Stimulated activated CD8-positive, alpha-beta memory T cell treated with anti-CD3 and anti-CD28 coated beads, Interleukin-2, amount 100 ng/mL, for 1 hour (primary cell): ENCODE measurements at places on chromosomes 1 and 21.

DNA sequence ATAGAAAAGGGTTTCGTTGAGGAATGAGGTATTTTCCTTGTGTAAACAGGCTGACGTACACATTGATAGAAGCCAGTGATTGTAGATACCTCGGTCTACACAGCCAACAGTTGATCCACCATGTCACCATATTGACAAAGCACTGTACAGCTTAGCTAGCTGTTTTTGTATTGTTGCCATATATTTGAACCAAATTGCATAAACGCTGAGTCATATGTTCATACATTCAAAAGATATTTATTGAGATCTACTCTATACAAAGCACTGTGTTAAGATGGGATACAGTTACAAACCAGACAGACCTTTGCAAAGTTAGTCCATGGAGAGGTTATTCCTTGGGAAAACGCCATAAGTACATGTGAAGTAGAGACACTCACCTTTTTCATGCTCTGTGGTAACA lies 132.4 kb upstream of the ATP1B1 start:
- DNase-seq: no peak

- no peak for DNase-seq
These were observed 25.6 kb upstream of the RGS13 start for GRCh38 chr1:192610112-192610889.

GRCh38 chr21:32004291-32004690 lies 131.5 kb downstream of the HUNK start:
- no peak for DNase-seq

GRCh38 chr1:223084464-223084866 lies 58.6 kb downstream of the TLR5 start:
- no peak for DNase-seq

DNA sequence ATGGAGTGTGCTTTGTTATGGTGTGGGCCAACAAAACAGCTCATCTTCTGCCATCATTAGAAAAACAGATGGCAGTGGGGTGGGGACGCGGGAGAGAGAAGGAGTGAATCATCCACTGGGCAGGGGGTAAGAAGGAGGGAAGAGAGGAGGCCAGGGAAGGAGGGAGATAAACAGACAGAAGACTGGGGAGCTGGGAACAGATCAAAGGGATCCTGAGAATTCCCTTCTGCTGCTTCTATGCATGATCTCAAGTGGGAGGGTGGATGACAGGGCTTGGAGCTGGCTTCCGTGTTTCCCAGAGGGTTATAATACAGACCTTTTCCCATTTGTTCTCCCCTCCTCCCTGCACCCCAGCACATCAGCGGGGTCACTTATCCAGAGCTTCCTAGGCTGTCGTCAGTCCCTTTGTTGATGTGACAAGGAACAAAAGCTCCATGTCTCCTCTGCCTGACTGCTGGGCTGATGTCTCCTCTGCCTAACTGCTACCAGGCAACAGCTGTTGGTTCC lies 338.6 kb downstream of the PAPPA2 start:
- no peak for DNase-seq

DNA sequence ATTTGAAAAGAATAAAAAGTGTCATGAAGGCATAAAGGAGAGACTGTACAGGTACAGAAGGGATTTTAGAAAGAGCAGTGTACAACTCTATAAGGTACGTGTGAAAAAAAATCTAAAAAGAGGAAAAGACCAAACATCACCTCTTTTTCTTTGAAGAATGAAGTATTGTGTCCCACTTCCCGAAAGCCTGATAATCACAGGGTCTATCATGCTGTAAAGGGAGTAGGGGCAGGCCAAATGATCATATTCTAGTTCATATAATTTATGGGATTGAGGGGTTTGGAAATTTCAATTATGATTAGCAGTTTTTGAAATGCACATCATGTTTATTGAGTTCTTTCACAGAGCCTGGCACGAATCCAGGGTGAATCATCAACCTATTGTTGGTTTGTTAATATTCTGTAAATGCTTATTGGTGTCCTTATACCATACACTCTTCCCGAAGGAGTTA lies 910 bp upstream of the RERE start:
- DNase-seq: no peak

GRCh38 chr1:92505015-92505692 lies 18.4 kb upstream of the GFI1 start:
- no peak for DNase-seq
